NCI-H748 treated with DMSO at 0.1 percent for 48 hours (cell line): ENCODE measurements at places on chromosomes 1 and 21.

DNA sequence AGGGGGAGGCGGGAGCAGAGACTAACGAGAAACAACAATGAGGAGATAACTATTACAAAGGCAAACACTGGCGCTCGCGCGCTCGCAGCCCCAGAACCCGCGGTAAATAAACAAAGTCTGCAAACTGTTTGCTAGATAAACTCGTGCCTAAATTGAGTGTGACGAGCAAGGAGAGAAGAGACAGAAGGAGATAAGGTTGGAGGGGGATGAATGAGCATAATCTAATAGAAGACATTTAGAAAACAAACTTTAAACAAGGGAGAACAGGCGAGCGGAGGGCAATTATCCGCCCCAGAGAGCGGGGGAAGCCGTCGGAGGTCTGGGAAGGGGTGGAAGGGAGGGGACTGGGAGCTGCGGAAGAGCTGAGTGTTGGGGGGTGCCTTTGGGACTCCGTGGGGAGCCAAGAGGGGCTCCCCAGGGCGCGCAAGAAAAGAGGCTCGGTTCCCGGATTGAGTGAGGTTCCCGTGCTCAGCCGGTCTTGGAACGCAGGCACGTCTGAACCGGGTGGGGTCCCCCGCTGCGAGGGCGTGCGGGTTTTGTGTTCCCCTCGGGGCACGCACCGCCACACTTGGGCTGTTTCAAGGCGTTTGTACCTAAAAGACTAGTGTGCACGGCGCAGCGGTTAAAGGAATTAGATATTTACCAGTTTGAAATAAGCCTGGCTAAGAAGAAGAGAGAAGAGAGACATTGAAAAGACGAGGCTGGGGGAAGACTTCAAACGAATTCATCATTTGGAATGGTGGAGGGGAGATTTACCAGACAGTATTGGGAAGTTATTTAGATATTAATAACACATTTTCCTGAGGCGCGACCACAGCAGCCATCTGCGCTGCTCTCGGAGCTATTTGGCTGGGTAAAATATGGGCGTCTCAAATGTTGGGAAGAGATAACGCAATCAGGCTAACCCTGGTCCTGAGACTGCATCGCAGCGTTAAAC, 10.6 kb downstream of the PAX7 start:
- peak; percentile 31 for DNase-seq

DNA sequence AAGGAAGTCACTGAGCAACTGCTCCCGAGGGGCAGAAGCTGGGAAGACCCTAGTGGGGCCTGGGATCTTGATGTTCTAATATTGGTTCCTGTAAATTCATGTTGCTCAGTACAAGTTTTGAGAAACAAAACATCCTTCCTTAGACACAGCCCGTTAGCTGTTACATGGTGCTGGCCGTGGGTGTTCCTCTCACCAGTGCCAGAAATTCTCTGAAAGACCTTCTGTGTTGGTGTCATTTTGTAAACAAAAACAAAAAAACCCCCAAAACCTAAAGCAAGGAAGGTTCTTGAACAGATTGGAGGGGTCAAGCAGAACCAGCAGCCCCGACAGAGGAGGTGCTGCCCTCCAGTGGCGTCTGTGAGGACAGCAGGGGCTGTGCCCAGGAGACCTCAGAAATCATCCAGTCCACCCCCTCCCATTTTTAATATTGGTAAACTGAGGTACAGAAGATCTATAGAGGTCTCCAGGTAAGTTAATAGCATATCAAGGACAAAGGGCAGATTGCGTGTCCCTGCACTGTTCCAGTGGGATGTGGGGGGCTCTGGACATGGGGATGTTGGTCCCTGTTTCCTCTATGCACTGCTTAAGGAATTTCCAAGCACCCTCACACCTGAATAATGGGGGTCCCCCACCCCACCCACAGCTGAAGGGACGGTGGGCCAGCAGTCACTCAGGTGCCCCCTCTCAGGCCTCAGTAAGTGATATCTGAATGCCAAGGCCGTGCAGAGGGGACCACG, 38.2 kb downstream of the SLC2A7 start:
- DNase-seq: no peak

GRCh38 chr1:210231846-210232510, 618 bp upstream of the SERTAD4 start:
- peak; percentile 22 for DNase-seq

GRCh38 chr1:193183019-193183627, 3.3 kb downstream of the B3GALT2 start:
- DNase-seq: peak; percentile 71

GRCh38 chr1:14666373-14666772, 67.9 kb downstream of the KAZN start:
- DNase-seq: no peak

DNA sequence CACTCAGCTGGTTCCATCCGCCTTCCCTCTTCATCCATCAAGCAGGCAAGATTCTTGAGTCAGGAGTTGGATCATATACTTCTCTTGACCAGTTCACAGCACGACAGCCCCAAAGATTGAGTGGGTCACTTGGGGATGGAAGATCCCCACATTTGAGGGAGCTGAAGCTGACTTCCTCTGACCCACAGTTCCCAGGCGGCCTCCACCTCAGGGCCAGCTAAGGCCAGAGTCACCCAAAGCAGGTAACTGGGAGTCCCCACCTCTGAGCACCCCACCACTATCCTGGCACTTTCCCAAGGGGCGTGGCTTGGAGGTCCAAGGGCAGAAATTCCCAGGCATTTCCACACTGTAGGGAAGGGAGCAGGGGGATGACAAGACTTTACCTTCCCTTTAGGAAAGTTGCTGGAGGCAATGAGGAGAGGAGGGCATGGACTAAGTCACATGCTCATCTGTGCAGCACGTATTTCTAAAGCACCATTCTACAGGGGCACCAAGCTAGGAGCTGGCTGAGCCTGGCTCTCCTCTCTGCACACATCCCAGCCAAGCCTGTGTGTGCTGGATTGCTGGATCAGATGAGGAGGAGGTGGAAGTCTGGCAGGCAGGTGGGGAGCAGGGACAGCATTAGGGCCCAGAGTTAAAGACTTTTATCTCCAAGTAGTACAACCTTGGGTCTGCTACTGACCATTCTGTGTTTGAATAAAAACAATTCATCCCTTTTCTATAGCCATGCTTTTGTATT, 1.3 kb upstream of the RD3 start:
- DNase-seq: no peak

DNA sequence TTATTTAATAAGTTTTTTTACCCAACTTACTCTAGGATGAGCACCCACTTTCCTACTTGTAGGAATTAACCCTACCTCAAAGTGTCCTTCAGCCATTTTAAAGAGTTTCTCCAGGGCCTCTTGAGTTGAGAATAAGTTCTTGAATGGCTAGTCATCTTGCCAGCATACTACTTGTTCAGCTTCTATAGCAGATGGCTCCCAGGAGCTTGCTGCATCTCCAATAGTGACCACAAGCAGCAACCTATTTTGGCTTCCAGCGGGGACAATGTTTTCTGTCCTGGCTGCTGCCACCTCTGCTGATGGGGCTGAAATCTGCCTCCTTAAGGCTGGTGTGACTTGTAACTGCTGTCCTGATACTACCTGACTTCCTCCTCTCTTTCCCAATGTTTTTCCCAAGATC, 20.8 kb upstream of the PIK3R3 start:
- DNase-seq: no peak

- DNase-seq: no peak
Measured at GRCh38 chr1:17244821-17245740, 3.8 kb upstream of the PADI3 start.

DNA sequence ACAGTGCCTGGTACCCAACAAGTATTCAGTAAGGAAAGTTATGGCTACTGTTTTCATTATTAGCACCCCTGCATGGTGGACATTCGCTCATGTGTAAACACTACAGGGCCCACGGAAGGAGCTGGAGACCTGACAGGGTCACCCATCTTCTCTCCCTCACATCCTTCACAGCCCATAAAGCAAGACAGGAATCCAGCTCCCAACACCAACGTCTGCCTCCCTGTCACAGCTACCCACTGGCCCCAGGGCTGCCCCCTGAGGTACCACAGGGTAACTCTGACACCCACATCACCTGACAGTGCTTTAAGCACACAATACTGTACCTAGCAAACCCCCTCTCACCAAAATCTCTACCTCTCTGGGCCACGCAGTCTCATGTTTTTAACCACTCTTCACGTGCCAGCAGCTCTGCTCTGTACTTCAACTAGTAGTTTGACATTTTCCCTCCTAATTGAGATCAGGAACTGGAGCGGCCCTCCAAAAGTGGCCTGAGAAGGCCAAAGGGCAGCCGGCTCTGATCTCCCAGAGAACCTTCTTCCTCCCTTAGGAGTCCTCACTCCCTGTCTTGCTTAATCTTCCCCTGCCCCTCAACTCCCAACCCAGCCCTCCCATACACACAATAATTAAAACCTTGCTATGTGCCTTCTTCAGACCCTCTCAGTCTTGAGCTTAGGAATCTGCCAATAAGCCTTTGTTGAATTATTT, 76.8 kb downstream of the CD34 start:
- DNase-seq: no peak
